ENCODE measurements at places on chromosomes 13 and 19.

GRCh38 chr19:37334179-37335071, 36.5 kb upstream of the ZNF527 start:
- peak; percentile 80 for DNase-seq

DNA sequence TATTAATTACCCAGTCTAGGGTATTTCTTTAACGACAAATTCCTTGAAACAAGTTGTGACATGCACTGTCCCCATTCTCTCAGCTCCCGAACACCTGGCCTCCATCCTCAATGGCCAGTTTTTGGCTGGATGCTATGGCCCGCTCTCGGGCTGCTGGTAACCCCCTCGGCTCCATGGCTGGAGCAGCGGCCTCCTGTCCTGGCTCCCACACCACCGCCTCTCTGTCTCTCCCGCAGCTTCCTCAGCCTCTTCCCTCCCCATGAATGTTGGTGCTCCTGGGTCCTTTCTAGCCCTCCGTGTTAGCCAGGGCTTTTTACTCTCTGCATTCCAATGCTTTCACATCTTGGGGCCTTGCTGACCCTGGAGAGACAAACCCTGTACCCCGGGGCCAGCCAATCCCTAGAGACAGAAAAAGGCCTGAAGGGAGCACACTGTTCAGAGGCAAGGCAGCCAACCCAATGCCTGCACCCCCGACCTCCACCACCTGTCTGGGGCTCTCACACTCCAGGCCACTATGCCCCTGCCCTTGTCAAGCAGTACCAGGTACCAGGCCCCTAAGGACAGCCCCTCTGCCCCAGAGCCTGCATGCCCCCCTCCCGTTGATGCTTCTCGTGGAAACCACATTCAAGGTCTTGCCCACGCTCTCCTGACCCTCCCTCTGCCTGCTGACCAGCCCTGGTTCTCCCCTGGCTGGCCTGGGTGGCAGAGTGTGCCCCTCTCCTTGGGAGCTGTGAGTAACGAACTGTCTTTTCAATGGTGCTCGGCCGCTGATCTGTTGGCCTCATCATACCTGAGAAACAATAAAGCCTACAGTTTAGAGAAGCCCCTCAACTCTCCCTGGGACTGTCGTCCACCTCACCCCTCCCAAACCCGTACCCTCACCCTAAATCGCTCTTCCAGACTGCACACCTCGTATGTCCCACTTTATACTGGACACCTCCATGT, 86.9 kb upstream of the GPR183 start:
- DNase-seq = no peak

- DNase-seq = peak; percentile 72
These were observed 115.5 kb downstream of the CYSLTR2 start for GRCh38 chr13:48769107-48769704.

DNA sequence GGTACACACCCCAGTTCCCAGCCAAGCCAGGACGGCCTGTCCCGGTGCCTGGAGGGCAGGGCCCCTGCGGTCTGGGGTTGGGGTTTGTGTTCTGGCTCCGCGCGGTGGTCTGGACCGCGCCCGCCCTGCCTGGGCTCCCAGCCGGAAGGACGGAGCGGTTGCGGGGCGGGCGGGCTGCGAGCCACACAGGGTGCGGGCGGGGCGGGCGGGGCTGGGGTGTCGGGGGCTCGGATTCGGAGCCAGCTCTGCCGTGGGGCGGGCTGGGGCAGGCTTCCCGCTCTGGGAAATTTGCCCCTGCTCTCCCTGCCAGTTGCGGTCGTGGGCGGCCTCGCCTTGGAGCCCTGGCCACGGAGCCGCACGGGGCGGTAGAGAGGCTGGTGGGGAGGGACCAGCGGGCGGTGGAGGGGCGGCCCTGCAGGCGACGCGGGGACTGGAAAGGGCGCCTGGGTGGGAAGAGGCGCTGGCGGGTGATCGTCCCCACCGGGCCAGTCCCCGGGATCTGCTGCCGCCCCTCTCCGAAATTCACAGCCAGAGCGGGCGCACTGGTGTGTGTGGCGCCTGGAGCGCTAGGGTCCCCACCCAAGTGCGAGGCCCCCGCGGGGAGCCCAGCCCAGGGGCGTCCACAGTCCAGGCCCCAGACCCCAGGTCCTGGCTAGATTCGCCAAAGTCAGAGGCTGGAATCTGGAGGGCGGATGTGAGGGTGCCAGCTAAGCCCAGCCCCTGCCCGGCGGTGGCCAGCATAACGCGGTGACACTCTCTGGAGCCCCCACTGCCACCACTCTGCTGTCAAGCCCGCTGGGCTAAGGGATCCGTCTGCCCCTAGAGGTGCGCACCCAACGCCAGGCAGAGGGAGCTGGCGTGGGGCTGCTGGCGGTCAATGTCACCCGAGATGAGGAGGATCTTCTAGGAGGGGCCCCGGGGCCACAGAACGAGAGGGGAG, 11.0 kb upstream of the ZNF492 start:
- no peak for DNase-seq

DNA sequence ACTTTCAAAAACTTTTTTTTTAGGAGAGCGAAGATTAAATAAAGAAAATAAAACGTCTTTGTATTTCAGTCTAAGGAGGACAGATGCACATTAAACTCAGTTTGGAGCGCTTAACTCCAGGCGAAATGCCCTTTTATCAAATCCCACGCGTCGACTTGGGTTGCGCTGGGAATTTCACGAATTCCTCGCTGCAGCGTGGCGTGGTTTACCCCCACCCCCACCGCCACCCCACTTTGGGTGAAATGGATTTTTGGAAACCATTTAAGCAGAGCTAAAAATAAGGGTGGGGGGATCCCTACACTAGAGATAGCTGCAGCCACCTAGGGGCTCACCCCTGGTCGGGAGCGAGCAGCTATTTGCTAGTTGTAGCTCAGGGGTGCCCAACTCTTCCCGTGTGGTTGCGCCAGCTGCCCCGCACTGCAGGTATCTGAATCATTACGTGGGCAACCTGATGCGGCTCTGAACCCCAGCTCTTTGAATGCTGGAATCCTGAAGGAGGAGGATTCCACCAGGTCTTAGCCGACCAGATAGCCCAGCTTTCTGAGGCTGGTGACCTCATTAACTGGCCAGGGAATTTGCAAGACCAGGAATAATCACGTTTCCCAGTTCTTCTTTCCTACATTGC, 6.5 kb upstream of the TSHZ3 start:
- no peak for DNase-seq

- DNase-seq = no peak
These were observed 50.0 kb upstream of the GPR183 start for GRCh38 chr13:99357131-99357596.

GRCh38 chr13:83531022-83531421, 351.3 kb downstream of the SLITRK1 start:
- DNase-seq = no peak

GRCh38 chr13:51919531-51919930, 57.8 kb downstream of the CCDC70 start:
- DNase-seq = peak; percentile 37

GRCh38 chr13:66530686-66531085, 699.5 kb downstream of the PCDH9 start:
- DNase-seq = no peak

GRCh38 chr19:12913851-12914690, 5.0 kb downstream of the SYCE2 start:
- DNase-seq = peak; percentile 64

DNA sequence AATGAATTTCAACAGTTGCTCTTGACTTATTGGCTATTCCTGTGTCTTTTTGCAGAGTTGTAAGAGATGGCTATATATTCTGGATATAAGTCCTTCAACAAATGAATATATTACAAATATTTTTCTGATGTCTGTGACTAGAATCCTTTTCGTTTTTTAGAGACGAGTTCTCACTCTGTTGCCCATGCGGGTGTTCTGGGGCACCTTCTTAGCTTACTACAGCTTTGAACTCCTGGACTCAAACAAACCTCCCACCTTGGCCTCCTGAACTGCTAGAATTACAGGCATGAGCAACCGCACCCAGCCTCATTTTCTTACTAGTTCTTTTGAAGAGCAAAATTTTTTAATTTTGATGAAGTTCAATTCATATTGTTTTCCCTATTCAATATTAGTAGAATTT, 287.8 kb downstream of the LIG4 start:
- no peak for DNase-seq

- no peak for DNase-seq
These were observed 54.9 kb downstream of the KCNRG start for GRCh38 chr13:50070186-50070585.

- DNase-seq = no peak
These were observed 165.5 kb downstream of the POSTN start for GRCh38 chr13:37433086-37433485.

- DNase-seq = peak; percentile 17
These were observed 21.4 kb upstream of the PSG9 start for GRCh38 chr19:43290568-43291359.

- DNase-seq = no peak
These were observed 110.2 kb upstream of the TSHZ3 start for GRCh38 chr19:31459430-31459829.

- no peak for DNase-seq
These were observed 785 bp upstream of the IGFL2 start for GRCh38 chr19:46147166-46147740.

- DNase-seq = no peak
These were observed 76.5 kb upstream of the RNF113B start for GRCh38 chr13:98253526-98253925.

- no peak for DNase-seq
These were observed 1.3 kb upstream of the DCAF15 start for GRCh38 chr19:13951043-13951442.

DNA sequence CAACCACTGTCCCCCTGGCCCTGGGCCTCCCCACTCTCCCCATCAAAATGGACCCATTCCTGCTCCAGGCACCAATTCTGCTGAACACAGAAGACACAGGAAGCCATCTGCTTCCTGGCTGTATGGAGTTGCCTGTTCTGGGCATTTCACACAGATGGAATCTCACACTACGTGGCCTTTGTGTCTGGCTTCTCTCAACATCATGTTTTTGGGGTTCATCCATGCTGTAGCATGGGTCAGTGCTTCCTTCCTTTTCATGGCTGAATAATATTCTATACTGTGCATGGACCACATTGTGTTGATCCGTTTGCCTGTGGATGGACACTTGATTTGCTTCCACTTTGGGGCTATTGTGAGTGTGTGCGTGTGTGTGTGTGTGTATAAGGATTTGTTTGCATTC, 15.0 kb upstream of the KLF2 start:
- DNase-seq = no peak

- DNase-seq = no peak
These were observed at the start of gene IL12RB1 for GRCh38 chr19:18086590-18087138. Gene IL12RB1 (minus strand): TSS chr19:18086934. CDS start chr19:18086823, 111 bp downstream.

DNA sequence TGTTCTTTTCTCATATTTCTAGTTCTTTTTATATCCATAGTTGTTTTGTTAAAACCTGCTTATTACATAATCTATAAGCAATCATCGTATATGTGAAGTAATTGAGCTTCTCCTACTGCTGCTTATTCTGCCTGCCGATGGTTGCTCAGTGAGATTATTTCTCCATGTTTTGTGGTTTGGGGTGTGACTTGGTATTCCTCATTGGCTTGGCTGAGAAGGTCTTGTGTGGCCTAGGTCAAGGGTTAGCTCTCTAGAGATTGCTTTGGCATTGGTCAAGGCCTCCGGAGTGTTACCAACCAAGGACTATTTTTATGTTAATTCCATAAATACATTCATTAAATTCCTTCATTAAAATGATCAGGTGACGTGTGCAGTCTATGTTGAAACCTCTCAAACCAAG, 302.8 kb downstream of the MYO16 start:
- no peak for DNase-seq

GRCh38 chr13:108662528-108662927, 33.1 kb downstream of the MYO16 start:
- DNase-seq = no peak

- no peak for DNase-seq
These were observed 7.8 kb downstream of the ZSWIM4 start for GRCh38 chr19:13803038-13803437.

DNA sequence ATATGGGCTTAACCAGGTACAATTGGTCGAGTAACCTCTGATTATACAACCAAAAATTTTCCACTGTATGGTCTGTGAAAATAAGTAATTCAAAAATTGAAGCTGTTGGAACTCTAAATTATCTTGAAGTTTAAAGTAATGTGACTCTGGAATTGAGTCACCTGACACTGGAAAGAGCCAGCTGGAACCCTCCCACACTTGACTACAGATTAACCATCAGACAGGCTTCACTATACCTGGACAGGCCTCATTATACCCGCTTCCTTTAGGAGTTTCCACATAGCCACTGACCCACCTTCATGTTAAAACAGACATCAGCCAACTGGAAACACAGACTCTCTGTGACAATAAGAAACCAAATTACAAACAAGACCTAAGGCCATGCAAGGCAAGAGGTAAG, 1.3 kb downstream of the ZNF433 start:
- DNase-seq = no peak

- peak; percentile 90 for DNase-seq
These were observed 573.8 kb upstream of the MIR17HG start for GRCh38 chr13:90773681-90774080.

GRCh38 chr13:82147526-82147925, 1734.7 kb downstream of the SLITRK1 start:
- DNase-seq = no peak

GRCh38 chr19:47467914-47468313, 3.8 kb downstream of the SLC8A2 start:
- no peak for DNase-seq

- DNase-seq = peak; percentile 56
These were observed 22.5 kb downstream of the DHRS12 start for GRCh38 chr13:51781246-51782022.

- DNase-seq = no peak
These were observed 11.3 kb upstream of the RFC3 start for GRCh38 chr13:33806470-33807248.

DNA sequence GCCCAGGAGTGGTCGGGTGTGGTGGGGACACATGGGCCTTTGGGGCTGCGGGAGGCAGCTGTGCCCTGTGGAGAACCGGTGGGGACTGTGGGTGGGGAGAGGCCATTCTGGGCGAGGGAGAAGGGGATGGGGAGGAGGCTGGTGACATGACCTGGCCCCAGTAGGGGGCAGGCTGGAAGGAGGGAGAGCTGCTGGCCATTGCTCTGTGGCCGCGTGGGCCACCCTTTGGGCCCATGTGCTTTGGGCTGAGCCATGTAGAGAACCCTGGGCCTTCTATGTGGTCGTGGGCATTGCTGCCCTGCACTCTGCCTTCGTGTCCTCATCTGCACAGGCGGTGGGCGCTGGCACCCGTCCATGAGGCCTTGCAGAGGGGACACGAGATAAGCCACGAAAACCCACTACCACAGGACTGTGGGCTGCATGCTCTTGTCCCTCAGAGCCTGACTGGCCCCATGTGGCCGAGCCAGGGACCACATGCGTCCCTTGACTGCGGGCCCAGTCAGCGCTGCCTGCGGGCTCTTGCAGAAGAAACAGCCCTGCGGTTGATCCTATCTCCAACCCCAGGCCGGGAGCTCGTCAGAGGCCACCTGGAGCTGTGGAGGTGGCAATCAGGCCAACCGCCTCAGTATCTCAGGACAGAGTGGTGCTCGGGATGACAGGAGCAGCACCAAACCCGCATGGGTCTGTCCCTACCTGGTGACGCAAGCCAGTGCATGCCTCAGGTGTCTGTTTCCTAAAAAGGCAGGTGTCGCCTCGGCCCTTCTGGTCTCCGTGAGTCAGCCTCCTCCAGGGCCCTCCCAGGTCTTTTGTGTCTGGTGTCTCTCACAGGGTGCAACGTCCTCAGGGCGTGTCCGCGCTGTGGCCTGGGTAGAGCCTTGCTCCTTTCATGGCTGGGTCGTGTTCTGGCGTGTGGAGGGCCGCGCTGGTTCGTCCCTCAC, 14.3 kb downstream of the FZR1 start:
- DNase-seq = peak; percentile 59

Data from NCI-H69 (cell line).